ENCODE measurements at places on chromosomes 12 and 14. TPM values are rescaled to one million over a fixed set of nuclear protein-coding genes. Genes with fewer than 3 reads are reported as not detected.

EML1 gene
- 69.3 TPM for total RNA-seq

AGAP2 gene
- total RNA-seq, result under 0.01 TPM

GRCh38 chr12:92736605-92737004 is 33.8 kb downstream of the PLEKHG7 start:
- no peak for DNase-seq

DNA sequence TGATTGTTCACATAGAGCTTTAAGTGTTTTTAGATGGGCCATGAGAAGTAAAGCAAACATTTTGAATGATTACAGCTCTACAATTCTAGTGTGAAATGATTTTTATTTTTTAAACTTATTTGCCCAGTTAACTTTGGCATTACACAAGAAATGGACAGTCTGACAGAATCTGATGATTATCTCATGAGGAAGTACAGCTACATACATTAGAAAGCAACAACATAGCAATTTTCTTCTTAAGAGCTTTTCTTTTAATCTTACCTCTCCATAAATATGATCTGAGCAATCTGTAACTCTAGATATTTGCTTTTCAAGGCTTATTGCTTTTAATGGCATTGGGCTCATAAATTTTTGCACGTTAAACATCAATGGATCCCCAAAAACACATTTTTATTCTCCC is 26.5 kb upstream of the PPP1R12A start:
- no peak for DNase-seq

GRCh38 chr12:116366824-116367223 is 89.3 kb upstream of the MED13L start:
- DNase-seq, result no peak

DNA sequence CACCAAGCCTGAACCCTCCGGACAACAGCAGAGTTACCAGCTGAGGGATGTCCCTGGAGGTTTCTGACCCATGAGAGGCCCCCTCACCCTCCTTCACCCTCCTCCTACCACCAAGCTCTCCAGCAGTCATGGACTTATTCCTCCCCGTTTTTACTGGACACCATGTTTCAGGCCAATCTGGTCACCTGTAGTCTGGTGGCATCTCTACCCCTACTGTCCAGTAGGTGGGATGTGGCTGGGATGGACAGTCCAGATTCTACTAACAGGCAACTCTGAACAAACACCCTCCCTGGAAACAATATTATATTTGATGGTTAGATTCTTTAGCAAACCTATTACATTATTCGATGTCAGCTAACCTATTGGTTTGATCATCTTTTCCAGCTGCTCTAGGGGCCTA is 83.2 kb downstream of the SLC38A1 start:
- DNase-seq, result no peak

DNA sequence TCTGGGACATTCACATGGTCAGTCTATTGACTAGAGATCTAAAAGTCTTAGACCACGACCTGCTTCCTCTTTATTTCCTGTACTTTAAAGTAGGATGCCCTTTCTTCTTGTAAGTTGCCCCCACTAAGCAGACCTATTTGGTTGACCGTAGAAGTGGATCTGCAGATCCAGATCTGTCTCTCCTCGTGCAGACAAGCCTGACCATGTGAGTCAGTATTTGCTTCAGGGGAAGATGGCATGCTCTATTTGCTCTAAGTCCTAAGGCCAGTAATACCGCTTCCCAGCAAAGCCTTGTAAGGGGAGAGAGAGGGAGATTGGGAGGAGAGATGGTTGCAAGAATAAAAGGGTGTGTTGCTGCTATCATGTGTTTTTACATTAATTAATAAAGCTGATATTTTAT is 46.8 kb downstream of the KCNC2 start:
- DNase-seq, result no peak

GRCh38 chr14:73725116-73726024 is 11.2 kb upstream of the PNMA1 start:
- no peak for DNase-seq

- peak; percentile 87 for DNase-seq
These were observed 208.3 kb downstream of the BCL11B start for GRCh38 chr14:99063620-99064225.

DNA sequence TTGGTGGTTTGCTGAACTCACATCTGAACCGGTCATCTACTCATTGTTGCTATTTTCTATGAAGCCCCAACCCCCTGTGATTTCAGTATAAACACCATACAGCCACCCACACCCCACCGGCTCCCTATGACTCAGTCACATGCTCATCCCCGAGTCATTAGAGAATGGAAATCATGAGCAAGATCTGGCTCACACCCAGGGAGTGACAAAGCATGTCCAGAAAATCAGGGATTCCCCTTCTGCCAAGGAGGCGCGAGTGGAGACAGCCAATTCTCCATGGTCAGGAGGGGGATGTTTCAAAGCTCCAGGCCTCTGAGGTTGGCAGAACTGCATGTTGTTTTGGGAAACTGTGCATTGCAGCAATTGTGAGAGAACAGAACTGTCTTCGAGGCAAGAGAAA is 657.5 kb upstream of the TBX3 start:
- DNase-seq, result peak; percentile 97

DNA sequence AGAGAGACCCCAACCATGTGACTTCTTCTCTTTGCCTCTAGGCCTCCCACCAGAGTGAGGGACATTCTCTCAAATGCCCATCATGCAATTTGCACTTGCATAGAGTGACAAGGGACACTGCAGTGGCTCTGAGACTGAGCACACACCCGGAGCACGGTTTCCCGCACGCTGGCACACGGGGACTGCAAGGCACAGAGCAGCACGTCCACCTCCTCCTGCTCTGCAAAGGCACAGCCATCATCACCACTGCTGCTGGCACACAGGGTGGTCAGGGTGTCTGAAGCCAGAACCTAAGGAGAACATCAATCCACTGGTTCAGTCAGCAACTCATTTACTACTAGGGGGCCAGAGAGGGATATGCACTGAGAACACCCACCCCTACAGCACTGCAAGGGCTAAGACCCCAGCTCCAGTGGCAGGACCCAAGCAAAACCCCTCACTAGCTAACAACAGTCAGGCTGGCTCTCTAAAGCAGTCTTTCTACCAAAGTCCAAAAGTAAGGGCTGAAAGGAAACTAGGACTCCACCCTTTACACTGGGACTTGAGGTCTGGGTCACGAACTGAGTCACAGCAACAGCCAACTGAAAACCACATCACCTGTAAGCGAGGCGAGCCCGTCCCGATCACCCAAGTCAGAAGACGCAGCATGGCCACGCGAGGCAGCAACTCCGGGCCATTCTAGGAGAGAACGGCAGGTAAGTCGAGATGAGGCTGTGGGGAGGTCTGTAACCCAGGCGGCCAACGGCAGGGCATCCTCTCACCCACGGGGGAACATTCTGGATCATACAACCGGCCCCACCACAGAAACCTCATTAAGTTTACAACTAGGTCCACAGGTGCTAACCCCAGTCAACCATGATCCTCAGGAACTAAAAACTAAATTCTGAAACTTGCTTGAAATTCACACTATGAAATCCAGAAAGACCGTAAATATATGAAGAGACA is 37.9 kb downstream of the GCN1 start:
- DNase-seq, result no peak

DNA sequence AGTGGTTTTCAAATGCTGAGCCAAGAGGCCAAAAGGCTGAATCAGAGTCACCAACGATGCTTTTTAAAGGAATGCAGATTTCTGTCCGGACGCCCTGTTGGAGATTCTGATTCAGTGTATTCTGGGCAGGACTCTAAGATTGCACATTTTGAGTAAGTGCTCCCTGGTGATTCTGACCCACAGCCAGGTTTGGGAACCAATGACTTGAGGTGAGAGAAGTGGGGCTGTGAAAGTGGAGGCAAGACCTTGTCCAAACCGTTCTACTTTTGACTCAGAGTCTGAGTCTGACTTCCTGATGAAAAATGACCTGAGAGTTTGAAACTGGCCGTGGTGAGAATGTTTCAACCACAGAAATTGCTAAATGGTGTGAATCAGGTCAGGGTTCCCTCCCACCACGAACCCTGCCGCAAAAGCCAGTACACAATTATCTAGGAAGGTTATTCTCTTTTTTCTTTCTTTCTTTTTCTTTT is 90.2 kb downstream of the NTN4 start:
- DNase-seq, result peak; percentile 89
